ENCODE measurements at places on chromosomes 4 and X.

DNA sequence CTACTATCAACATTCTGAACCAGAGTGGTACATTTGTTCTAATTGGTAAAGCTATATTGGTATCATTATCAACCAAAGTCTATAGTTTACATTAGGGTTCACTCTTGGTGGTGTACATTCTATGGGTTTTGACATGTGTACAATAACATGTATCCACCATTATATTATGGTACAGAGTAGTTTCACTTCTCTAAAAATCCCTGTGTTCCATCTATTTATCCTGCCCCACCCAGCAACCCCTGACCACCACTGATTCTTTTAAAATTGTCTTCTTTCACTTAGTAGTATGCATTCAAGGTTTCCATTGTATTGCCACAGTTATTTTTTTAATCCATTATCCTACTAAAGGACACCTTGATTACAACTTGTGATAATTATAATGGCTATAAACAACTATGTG lies 15.3 kb upstream of the TMPRSS11D start:
- DNase-seq, result no peak

DNA sequence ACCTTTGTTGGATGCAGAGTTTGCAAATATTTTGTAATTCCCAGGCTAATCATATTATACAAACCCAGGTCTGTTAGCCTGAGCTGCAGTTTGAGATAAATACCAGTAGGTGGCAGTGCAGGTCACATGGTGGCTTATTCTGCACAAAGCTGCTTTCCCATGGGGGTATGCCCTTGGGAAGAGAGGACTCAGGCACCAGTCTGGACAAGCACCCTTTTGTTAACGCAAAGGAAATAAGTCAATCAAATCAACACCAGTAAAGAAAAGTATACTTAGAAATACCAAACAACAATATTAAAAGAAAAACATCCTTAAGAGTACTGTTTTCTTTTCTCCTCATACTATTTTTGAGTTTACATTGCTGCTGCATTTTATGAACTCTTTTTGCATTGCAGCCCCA lies 389.0 kb upstream of the ZFP42 start:
- peak; percentile 32 for DNase-seq

- DNase-seq, result no peak
Observed at GRCh38 chrX:39195156-39195555, 393.9 kb downstream of the MID1IP1 start.

GRCh38 chr4:96343836-96344235 lies 503.9 kb downstream of the PDHA2 start:
- DNase-seq, result no peak

- no peak for DNase-seq
Observed at GRCh38 chr4:89539797-89540711, 232.5 kb upstream of the GPRIN3 start.

Data from NT2/D1 (cell line).